ENCODE measurements at places on chromosomes 6 and 20.

DNA sequence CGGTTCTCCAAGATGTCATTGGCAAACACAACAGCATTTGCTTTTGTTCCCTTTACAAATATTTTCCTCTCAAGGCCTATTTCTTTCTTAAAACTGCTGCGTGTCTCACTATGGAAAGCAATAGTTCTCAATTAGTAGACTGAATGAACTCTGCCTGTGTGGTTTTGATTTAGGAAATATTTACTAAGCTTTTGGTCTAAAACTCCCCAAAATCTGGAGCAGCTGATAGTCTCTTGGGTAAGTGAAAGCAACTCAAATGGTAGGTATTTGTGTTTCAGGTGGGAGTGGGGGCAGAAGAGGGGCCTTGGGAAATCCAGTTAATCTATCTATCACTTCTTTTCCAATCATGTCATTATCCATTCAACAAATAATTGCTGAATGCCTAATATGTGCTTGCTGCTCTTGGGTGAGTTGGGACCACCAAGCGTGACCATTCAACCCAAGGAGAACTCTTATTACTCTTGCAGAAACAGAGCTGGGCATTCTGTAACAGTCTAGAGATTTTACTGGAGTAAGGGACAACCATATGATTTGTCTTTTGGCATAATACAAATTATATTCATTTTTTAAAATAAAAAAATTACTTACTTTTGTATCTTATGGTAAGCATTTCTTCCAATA is 33.2 kb upstream of the ADTRP start:
- no peak for DNase-seq

DNA sequence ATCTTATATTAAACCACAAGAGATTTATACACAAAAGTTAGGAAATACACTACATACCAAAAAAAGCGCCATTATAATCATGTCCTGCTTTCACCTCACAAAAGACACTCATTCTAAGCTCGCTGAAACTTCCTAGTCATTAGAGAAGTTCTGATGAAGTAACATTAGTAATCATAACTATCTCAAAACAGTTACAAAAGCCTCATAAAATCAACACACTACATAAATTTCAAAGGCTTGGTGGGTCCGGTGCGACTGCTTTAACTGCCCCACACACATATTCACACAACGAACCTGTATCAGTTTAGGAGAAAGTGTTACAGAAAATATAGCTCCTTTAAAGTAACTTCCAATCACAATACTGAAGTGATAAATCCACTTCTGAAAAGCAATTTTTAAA is 1.9 kb downstream of the PHIP start:
- no peak for DNase-seq

DNA sequence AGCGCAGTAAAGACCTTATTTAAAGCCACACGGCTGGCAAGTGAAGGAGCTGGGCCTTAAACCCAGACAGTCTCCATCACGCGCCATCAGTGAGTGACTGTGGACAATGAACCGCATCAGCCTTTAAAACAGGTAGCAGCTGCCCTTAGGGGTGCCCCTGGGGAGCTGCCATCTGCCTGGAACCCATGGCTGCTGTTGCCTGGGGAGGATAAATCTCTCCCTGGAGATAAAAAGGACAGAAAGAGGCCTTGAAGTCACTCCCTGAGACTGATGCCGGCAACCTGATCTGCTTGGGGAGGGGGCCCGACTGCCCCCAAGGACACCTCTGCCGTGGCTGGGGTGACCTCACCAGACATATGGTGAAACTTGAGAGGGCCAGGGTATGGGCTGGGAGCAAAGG is 73.5 kb downstream of the PREX1 start:
- no peak for DNase-seq

GRCh38 chr6:107354451-107354850 is 104.9 kb downstream of the PDSS2 start:
- DNase-seq: no peak

DNA sequence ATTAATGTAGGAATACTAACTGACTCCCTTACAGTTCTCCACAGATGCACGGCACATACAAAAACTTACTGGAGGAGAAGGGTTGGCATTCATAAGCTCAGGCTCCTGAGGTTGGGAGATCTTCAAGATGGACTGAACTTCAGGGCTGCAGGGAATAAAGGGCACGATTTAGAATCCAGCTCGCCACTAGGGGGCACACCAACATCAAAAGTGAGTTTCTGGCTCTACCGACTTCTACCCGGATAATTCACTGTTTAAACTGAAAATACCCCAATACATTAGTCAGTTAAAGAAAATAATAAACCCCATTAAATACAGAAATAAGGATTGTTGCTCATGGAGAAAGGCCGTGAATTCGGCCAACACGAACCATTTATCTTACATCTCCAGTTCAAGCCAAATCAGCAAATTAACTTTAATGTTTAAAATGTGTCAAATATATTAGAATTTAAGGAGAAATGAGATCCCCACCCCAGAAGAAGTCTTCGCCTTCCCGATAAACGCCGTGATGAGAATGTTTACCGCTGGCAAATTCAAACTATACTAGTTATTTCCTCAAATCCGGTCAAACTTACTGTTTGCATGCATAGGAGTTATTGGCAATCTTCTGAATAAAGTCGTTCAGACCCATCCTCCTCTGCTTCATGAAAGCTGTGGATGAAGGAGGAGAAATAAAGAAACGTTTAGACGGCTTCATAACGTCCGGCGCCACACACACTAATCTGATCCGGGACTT is 121.7 kb upstream of the SLC2A12 start:
- DNase-seq: peak; percentile 48

- no peak for DNase-seq
These were observed 339.6 kb downstream of the ARHGAP18 start for GRCh38 chr6:129370268-129370916.

DNA sequence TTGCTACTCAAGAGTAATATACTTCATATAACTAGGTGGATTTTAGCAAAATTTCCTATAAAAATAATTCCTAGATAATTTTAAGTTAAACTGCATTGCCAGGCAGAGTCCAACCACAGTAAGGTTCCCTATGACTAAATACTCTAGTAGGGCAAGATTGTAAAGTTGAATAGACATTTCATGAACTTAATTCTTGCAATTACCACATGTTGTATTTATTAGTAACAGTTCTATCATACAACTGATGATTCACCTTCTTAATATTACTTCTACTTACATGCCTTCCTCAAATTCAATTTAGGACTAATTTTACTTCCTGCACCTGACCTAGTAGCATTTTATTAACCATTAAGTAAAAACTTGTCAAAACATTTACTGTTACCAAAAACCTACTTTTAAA is 266.7 kb upstream of the THEMIS start:
- DNase-seq: no peak

DNA sequence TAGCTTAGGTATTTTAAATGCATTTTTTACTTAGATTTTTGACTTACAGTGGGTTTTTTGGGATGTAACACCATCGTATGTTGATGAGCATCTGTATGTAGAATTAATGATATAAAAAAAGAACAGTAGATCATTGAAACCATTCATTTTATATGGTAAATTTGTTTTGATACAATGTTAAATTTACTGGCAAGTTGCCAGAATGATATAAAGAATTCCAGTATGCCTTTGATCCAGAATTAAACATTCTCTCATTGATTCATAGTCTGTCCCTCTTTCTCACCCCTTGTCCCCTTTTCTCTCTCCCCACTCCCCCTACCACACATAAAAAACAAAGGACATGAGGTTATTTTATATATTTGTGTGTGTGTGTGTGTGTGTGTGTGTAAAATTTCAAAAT is 45.3 kb downstream of the VTA1 start:
- no peak for DNase-seq

- peak; percentile 42 for DNase-seq
These were observed 169.0 kb downstream of the UST start for GRCh38 chr6:148915810-148916209.

DNA sequence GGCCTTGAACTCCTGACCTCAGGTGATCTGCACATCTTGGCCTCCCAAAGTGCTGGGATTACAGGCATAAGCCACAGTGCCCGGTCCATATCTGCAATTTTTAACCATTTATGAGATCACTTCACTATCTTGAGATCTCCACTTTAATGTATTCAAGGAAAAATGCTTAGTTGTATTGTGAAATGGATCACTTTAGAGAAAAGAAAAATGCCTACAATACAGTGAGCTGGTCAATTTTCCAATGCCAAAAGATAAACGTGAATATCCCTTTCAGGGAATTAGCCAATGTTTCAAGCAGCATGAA is 82.8 kb upstream of the ZNF217 start:
- no peak for DNase-seq

DNA sequence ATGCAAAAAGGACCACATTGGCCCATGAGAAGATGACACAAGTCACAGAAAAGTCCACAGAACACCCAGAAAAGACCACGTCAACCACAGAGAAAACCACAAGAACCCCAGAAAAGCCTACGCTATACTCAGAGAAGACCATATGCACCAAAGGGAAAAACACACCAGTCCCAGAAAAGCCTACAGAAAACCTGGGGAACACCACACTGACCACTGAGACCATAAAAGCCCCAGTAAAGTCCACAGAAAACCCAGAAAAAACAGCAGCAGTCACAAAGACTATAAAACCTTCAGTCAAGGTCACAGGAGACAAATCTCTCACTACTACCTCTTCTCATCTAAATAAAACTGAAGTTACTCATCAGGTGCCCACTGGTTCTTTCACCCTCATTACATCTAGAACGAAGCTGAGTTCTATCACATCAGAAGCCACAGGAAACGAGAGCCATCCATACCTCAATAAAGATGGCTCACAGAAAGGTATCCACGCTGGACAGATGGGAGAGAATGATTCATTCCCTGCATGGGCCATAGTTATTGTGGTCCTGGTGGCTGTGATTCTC is 11.2 kb downstream of the MUCL3 start:
- DNase-seq: no peak

DNA sequence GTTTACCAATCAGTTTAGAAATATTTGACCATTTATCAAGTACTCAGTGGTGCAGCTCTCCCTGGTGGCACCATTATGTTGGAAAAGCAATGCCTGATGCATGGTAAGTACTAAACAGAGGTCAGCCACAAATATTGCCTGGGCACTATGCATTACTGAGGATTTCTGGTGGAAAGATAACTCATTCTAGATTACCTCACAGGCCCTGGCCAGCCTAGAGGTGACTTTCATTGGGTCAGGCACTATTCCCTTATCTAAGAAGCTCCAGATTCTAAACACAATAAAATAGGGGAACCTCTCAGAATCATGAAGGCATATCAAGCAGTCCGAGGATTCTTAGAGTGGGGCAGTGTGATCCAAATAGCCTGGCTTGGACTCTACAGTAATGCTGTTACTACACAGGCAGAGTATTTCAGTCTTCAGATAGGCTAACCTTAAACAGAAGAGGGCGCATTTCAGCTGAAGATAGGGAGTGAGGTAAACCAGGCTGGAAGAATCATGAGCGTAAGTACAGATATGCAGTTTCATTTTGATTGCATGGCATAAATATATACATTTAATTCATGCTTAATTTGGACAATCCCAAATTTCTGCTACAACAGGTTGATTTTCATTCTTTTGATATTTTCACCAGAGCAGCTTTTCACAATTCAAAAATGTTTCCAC is 12.1 kb downstream of the LGSN start:
- no peak for DNase-seq

GRCh38 chr20:49403012-49403411 is 79.5 kb downstream of the KCNB1 start:
- DNase-seq: no peak

DNA sequence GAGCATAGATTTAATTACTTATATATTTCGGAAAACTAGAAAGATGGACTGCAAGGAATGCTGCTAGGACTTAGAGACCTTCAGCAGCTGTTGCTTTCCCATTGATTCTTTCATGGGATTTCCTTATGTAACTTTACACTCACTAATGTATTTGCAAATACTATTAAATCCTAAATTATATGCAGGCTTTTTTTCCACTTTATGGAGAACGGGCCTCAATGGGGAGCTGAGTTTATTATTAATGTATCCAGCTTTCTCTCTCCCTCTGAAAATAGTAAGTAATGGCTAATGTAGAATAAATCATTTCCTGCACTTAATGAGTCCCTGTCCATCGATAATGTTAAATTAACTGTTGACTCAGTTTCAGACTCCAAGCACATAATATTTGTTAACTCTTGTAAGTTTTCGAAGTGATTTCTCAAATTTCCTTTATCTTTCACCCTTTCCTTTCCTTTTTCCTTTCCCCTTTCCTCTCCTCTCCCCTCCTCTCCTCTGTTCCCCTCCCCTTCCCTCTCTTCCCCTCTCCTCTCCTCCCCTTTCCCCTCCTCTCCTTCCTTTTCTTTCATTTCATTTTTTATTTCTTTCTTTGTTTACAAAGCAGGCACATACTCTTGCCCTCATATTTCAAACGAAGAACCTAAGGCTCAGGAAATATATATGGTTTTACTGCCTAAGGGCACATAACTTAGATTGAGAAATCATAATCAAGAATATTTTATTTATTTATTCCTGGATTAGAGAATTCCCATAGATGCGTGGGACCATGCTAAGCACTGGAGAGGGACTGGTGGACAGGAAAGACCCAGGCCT is 503.6 kb downstream of the MMUT start:
- no peak for DNase-seq

DNA sequence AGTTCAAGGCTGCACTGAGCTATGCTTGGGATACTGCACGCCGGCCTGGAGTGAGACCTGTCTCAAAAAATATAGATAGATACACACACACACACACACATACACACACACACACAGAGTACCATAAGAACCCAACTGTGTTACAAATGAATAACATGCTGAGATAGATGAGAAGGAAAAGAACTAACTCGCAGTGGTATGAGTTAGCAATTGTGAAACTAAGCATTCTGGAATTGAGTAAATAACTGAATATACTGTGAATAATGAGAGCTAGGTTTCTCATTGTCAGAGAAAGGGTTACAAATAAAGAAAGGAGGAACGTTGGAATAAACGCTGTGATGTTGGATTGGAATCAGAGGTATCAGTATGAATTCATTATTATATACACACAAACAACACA is 14.6 kb upstream of the FAXC start:
- no peak for DNase-seq

GRCh38 chr6:79895382-79896074 is 51.8 kb downstream of the ELOVL4 start:
- no peak for DNase-seq

DNA sequence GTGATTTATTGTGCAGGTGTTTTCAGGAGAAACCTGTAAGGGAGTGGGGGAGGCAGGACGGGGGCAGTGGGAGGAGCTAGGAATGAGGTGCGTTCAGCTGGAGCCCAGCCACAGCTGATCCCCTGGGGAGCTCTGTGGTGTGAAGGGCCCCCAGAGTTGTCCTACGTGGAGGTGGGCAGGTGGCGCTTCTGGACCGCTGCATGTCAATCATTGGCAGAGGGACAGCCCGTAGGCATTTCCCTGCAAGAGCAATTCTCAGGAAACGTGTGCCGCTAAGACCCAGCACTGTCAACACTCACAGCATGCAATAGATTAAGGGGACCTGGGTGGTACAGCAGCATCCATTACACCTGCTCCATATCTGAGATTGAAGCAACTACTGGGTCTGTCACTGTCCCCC is 88.0 kb downstream of the PRND start:
- no peak for DNase-seq

DNA sequence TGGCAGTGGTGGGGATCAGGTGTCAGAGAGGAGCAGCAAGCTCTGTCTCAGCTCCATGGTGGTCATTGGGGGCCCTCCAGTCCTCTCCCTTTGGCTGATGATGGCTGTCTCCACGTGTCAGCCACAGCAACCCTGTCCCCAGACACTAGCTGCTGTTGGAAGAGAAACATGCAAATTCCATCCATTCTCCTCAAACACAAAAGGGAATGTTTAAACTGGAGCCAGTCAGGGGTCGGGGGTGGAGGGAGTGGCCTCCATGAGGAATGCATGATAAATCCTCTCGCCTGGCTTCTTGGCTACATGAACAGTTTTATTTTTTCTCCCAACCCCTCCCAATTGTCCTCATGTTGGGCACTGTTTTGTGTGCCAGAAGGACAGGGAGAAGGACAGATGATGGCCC is 86.4 kb downstream of the EDN3 start:
- no peak for DNase-seq

GRCh38 chr20:44075191-44075949 is 111.6 kb downstream of the JPH2 start:
- no peak for DNase-seq

All from NCI-H1417 treated with DMSO at 0.1 percent for 48 hours (cell line).